Endothelial cell (in vitro differentiated cells): ENCODE measurements at places on chromosomes 3 and 15.

DNA sequence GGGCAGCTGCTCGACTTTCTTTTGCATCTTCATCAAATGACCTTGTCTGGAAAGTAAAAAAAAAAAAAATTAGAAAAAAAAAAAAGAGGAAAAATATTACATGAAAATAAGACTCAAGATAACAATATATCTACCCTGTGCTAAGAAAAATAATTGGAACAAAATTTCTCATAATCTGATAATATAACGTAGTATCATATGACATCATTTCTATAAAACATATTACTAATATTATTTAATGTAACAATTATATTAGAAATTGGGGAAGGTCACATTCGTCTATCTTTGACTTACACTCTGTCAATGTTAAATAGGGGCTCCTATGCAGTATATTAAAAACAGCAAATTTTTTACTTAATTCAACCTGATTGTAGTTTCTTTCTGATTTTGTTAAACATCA is 44.1 kb downstream of the INO80 start:
- DNase-seq: no peak

- DNase-seq: no peak
Measured at GRCh38 chr15:86634992-86635638, 555.4 kb downstream of the AGBL1 start.

- DNase-seq: no peak
Measured at GRCh38 chr3:115626721-115627120, 3.4 kb downstream of the GAP43 start.

GRCh38 chr3:37194533-37194932 is 20.2 kb upstream of the LRRFIP2 start:
- no peak for DNase-seq

- DNase-seq: no peak
Measured at GRCh38 chr3:76789237-76789636, 250.7 kb upstream of the ROBO2 start.

DNA sequence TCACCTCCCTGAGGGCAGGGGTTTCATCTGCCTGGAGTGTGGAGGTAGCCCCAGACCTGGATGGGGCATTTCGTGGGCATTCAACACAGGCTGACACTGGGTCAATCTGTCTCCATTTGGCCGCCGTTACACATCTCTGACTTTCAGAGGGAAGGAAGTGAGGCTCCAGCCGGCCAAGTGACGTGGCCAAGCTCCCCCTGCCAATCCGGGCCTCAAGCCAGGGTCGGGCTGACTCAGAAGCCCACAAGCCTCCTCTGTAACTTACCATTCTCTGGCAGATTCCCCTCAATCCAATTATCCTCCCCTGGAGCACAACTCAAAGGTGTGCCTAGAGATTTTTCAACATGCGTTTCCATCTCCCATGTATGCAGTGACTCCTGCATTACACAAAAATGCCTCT is 227.6 kb downstream of the KLF13 start:
- no peak for DNase-seq

- no peak for DNase-seq
Measured at GRCh38 chr15:69957175-69957574, 140.5 kb downstream of the TLE3 start.

GRCh38 chr3:112136046-112136445 is 3.0 kb upstream of the GCSAM start:
- DNase-seq: no peak

DNA sequence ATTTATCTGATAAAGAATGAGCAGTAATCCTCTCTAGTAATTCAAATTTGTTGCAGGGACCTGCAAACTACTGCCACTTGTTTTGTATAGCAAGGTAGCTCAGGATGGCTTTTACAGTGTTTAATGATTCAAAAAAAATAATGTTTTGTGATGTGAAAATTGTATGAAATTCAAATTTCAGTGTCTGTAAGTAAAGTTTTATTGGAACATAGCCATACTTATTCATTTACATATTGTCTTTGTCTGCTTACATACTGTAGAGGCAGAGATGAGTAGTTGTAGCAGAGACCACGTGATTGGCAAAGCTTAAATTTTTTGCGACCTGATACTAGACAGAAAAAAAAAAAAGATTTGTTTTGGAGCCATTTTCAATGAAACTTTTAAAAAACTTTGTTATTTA is 6.5 kb upstream of the UTS2B start:
- no peak for DNase-seq

- DNase-seq: no peak
Measured at GRCh38 chr3:171480526-171480925, 20.3 kb upstream of the TNIK start.

DNA sequence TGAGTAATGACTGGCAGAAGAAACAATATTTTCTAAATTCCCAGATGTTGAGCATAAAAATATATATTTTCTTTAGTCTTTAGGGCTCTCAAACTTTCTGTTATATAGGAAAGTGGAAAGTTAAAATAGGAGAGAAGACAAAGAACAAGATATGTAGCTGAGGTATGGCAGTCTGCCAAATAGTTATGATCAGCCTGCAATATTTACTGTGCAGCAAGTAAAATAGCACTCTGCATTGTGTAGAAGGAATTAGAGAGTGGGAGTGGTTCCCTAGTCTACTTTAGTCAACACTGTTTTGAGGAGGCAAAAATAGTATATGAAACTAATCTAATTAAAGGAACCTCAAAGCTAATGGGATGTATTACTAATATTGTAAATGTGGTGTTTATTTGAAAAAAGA is 978.1 kb upstream of the ALCAM start:
- DNase-seq: no peak

DNA sequence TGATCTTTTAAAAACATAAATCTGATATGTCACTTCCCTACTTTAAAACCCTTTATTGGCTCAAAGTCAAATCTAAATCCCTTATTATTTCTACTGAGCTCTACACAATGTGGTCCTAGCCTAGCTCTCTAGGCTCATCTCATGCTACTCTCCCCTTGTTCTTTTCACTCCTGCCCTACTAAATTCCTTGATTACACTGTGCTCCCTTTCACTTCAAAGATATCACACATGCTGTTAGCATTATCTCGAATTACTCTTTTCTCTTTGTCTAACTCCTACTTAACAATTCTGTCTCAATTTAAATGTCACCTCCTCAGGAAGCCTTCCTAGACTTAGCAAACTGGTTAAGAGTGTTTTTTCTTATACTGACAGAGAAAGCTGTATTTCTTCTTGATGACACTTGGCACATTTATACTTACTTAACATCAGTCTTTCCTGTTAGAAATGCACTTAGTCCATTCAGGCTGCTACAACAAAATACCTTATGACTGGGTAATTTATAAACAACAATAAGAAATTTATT is 102.0 kb downstream of the SCAPER start:
- no peak for DNase-seq

GRCh38 chr3:31876331-31876730 is 104.7 kb downstream of the OSBPL10 start:
- no peak for DNase-seq

DNA sequence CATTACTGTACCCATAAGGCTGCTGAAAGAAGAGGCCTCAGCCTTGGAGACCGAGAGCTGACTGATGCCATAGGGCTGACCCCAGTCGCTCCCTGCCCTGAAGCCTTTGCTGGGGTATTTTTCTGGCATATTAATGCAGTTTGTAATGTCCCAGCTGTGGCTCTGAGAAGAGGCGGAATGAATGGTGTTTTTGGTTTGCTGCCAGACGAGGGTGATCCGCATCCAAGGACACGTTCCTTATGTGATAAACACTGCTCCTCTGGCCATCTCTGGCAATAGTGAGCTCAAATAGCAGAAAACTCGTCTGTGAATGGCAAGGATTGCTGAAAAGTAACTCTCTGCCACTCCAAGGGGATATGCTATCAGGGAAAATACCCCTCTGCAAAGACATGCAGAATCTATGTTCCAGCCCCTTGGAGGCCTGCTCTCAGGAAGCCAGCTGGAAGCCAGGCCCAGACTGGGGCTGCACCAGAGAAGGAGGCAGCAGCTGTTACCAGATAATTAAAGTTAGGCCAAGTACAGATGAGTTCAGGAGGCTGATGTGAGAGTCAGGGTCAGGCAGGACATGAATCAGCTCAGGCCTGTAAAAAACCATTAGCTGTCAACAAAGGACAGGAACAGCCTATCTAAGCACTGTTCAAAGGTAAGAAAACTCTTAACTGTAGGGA is 28.9 kb upstream of the KLHL6 start:
- peak; percentile 5 for DNase-seq

DNA sequence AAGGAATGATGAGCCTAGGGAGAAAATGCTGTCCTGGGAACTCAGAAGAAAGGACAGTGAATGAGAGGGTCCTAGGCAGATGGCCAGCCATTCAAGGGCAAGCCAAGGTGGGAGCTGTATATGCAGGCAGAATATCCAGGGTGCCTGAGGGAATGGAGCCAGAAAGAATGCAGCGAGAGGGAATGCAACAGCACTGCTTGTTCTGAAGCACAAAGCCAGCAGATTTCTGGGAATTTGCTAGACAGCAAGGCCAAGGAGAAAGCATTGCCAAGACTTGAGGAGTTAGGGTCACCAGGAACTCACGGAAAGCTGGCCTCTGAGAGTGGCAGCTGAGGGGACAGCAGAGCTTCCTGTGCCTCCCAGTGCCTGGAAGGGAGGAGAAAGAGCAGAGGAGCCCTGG is 200.6 kb downstream of the MYRIP start:
- DNase-seq: no peak

GRCh38 chr15:29632671-29633406 is 189.4 kb downstream of the TJP1 start:
- DNase-seq: no peak

DNA sequence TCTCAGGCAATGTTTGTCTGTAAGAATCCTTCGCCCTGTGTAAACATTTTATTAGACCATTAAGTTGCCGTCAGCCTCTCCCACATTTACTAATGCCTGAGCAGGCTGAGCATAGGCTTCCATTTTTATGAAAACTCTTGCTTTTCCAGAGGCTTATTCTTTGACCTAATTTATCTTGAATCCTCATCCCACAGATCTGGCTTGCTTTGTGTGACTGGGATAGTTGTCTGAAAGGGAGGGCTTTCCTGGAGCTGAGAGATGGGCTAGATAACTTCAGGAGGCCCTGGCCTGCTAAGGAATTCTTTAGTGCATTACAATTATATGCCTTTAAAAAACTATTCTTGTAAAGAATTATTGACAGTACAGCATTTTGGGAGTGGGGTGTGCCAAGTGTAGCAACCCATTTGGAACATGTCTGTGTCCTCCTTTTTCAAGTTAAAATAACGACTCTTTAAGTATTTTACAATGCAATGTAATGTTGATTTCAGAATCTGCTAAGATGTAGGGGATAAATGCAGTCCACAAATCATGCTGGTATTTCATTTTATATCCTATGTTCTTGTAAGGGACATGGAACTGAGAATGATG is 52.4 kb downstream of the EEFSEC start:
- no peak for DNase-seq

DNA sequence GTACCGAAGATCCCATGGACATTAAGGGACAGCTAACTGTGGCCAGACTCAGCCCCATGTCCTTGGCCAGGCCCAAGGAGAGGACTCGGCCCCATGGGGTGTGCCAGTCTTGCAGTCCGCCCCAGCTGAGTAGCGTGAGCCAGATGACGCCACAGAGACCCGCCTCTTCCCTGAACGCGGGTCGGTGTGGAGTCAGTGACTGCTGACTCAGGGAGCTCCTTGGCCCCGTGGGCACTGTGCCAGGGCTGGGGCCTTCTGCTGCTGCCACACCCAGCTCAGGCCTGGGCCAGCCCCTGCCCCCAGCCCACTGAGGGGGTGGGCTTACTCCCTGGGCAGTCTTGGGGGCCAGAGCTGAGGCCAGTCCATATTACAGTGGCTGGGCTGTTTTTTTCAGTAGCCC is 52.8 kb downstream of the PLXNA1 start:
- no peak for DNase-seq

- DNase-seq: no peak
Measured at GRCh38 chr3:48151807-48152427, 36.3 kb downstream of the CDC25A start.

DNA sequence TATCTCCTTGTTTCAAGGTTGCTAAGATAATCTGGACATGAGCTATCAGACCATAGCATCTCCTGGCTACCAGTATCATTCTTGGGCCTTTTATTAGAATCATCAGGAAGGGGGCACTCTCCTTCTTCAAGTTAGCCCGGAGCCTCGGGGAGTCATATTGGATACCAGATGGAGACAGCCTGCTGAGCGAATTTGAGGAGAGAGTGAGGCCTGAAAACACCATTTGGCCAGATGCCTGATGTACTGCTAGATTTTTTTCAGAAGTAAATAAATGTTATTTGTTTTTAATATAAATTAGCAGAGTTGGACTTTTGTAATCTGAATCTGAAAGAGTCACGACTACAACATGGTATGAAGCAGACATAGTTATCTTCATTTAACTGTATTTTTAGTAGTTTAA is 848.6 kb downstream of the IGSF11 start:
- DNase-seq: no peak

GRCh38 chr3:126535636-126536035 is 11.7 kb downstream of the CHST13 start:
- DNase-seq: no peak

DNA sequence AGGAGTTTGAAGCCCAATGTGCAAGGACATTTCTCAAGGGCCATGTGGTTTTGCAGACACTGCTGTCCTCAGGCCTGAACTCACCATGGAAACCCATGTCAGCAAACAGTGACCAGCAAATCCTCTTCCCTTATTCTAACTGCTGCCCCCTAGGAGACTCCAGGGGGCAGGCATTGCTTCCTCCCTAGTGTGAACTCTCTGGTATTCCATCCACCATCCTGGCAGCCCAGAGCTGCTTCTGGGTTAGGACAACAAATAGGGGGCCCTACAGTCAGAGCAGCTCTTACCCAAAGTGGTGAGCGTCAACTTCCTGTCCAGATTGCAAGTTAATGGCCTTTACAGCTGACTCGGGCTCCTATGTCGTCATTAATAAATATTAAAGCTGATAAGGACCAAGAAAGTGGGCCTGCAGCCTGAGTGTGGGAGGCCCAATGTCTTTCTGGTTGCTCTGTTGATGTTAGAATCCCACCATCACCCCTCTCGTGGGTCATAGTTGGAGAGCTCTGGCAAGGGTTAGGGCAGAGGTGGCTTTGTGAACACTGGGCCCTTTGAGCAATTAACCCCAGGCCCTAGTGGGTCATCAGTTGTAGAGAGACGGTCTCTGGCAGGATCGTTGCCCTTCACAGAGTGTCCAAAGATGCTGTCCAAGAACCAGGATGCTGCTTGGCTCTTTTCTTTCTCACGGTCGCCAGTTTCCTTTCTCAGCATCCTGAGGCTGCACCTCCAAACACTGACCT is 41.5 kb downstream of the TGM4 start:
- DNase-seq: peak; percentile 34

- DNase-seq: no peak
Measured at GRCh38 chr15:27937851-27938250, 161.3 kb downstream of the OCA2 start.

DNA sequence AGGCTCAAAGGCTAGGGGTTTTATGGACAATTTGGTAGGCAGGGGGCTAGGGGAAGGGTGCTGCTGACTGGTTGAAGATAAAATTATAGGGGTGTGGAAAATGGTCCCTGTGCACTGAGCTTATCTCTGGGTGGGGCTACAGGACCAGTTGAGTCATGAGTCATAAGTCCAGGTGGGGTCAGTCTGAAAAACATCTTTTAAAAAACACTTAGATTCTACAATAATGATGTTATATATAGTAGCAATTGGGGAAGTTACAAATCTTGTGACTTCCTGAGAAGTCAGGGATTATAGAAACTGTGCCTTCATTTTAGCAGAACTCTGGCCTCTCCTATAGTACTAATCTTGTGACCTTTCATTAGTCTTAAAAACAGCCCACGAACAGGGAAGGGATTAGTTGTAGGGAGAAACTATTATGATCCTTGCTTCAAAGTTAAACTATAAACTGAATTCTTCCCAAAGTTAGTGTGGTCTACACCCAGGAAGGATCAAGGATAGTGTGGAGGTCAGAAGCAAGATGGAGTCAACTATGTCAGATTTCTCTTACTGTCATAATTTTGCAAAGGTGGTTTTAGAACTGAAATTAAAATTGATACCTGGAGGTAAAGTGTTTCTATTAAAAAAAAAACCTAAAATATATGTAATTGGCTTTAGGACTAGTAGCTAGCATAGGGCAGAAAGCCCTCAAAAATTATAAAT is 130.1 kb downstream of the P2RY1 start:
- no peak for DNase-seq
